Activated CD8-positive, alpha-beta memory T cell treated with anti-CD3 and anti-CD28 coated beads for 1 hour (primary cell): ENCODE measurements at places on chromosomes 2 and 18.

DNA sequence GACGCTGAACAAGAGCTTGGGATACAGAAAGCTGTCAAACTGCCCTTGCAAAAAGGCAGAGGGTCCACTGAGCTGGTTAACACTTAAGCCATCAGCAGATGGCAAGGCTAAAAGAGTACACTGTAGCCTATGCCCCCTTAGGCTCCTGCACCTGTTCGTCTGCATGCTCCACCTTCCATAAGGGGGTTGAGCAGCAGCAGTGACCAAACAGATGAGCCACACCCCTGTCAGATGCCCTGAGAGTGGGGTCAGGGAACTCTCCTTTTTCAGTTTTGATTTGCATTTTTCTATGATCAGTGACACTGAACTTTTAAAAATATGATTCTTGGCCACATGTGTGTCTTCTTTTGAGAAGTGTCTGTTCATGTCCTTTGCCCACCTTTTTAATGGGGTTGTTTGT lies 402.5 kb upstream of the FAM98A start:
- DNase-seq = no peak

DNA sequence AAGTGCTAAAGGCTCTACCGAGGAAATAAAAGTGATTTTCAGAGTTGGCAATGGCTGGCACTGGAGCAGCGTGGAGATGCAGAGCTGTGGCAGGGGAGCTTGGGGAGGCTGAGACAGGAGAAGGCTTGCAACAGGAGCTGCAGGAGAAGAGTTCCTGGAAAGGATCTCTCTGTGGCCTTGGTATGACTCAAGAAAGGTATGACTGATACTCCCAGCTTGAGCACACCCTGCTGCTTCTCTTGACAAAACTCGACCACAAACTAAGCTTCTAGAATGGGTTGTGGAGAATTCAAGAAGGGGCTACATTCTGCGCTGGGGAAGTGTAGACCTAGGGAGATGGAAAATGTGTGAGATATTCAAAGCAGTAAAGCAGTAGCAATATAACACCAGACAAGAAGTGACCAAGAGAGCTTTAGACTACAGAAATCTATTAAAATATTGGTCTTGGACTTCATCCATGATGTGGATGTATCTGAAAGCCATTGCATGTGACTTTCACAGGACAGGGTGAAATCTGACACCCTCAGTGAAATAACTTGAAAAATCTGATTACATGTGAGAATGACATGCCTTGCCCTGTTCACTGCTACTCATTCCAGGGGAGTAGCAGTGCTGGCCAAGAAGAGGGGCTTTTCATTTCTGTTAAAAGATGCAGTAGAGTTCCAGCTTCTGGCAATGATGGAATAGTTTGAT lies 41.5 kb downstream of the SUCLG1 start:
- no peak for DNase-seq

DNA sequence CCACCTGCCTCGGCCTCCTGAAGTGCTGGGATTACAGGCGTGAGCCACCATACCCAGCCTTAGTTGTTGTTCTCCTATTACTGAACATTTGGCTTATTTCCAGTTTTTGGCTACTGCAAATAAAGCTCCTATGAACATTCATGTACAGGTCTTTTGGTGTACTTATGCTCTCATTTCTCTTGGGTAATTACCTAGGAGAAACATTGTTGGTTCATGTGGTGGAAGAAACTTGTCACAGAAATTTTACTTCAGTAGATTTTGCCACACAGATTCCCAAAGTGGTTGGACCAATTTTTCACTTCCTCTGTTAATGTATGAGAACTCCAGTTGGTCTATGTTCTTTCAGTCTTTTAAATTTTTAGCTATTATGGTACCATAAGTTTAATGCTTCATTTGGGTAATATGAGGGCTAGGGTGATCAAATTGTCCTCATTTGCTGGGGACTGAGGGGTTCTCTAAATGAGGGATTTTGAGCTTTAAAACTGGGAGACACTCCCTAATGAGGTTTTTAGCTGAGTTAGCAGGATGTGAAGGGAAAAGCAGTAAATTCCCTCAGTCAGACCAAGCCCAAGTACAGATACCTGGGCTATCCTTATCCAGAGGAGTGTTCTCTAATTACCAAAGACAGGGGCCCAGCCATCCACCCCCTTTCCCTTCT lies 33.9 kb downstream of the MTA3 start:
- no peak for DNase-seq

- DNase-seq = no peak
These were observed 189.9 kb downstream of the UBE2E3 start for GRCh38 chr2:181170256-181170655.

GRCh38 chr2:111188681-111189080 lies 68.0 kb downstream of the BCL2L11 start:
- no peak for DNase-seq

- DNase-seq = no peak
These were observed 83.4 kb downstream of the PDK1 start for GRCh38 chr2:172639256-172639655.

- no peak for DNase-seq
These were observed 39.5 kb upstream of the MCFD2 start for GRCh38 chr2:46954951-46955571.
